ENCODE measurements at places on chromosomes 2 and 18. TPM values are rescaled to one million over a fixed set of nuclear protein-coding genes. Genes with fewer than 3 reads are reported as not detected.

ADGRF3 gene
- 0.08 TPM for total RNA-seq

SCN7A gene
- total RNA-seq: not detected

SPATA3 gene
- total RNA-seq: not detected

INHA gene
- total RNA-seq: not detected

ICOS gene
- total RNA-seq: not detected

ZNF385B gene
- not detected for total RNA-seq

TTN gene
- under 0.01 TPM for total RNA-seq

LRRTM4 gene
- not detected for total RNA-seq
